ENCODE measurements at places on chromosomes 12 and 14.

DNA sequence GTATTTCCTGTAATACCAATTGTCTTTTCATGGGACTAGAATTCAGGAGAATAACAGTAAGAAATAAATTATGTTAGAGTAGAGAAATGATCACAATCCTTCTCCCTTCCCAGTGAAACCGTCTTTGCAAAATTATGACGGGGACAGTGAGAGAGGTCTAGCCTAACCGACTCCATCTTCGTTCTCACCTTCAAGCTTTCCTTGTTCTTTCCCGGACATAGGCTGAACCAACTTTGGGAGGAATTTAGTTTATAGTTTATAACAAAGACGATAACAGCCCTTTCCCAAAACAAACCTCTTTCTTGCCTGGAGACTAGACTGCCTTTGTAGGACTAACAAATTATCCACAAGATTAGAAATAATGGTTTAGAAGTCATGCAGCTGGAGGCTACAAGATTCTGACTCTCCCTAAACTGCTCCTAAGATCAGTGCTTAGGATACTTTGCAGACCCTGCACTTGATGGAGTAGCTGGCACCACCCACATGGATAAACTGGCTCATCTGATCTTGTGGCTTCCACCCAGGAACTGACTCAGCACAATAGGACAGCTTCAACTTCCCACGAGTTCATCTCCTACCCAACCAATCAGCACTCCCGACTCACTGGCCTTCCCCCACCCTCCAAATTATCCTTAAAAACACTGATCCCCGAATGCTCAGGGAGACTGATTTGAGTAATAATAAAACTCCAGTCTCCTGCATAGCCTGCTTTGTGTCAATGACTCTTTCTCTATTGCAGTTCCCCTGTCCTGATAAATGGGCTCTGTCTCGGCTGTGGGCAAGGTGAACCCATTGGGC, 521.2 kb upstream of the TBX3 start:
- no peak for DNase-seq

DNA sequence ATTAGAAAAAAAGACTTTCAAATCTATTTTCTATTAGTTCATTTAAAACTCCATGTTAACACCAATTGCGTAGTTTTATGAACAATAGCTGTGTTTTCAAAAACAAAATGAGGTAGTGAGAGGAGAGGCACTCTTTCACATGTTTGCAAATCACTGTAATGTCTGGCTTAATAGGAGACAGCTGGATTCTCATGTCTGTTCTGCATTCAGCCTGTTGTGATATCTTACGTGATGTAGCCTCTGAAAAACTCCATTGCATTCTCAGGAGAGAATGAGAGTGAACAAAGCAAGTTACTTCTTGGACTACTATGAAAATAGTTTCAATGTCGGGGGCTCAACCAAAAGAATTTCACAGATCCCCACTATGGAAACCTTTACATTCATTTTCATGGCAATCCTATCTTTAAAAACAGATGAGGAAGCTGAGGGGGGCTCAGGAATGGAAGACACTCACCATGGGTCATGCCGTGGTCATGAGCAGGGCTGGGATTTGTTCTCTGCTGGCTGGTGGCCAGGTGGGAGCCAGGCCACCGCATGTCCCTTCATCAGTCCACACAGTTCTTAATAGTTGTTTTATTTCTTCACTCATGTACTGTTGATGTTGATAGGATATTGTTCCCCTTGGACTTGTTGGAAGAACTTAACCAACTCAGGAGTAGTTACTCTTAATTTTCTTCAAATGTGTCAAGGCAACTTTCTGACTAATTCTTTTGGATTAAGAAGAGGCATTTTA, 346.2 kb upstream of the FAR2 start:
- no peak for DNase-seq

DNA sequence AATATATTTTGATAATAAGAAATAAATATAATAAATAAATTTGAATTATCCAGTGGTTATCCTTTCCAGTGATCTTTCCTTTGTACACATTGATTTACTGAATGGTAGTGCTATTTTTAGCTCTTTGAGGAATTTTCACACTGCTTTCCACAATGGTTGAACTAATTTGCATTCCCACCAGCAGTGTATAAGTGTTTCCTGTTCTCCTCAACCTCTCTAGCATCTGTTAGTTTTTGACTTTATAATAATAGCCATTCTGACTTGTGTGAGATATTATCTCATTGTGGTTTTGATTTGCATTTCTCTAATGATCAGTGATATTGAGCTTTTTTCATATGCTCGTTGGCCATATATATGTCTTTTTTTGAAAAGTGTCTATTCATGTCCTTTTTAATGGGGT, 333.7 kb downstream of the RAD51B start:
- DNase-seq = no peak

DNA sequence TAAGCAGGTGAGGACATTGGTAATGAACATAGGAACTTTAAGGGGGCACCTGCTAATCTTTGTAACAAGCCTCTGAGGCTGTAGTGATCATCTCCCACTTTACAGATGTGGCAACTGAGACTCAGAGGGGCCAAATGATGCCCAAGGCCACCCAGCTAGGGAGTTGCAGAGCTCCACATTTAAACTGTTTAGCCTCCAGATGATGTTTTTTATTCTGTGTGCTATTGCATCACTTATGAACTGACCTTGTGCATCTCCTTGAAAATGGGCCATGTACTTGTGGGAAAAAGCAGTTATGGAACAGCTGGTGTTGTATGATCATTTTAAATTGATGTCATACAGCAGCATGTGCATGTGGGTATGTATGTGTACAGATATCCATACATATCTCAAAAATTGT, 41.4 kb downstream of the TPCN1 start:
- no peak for DNase-seq

DNA sequence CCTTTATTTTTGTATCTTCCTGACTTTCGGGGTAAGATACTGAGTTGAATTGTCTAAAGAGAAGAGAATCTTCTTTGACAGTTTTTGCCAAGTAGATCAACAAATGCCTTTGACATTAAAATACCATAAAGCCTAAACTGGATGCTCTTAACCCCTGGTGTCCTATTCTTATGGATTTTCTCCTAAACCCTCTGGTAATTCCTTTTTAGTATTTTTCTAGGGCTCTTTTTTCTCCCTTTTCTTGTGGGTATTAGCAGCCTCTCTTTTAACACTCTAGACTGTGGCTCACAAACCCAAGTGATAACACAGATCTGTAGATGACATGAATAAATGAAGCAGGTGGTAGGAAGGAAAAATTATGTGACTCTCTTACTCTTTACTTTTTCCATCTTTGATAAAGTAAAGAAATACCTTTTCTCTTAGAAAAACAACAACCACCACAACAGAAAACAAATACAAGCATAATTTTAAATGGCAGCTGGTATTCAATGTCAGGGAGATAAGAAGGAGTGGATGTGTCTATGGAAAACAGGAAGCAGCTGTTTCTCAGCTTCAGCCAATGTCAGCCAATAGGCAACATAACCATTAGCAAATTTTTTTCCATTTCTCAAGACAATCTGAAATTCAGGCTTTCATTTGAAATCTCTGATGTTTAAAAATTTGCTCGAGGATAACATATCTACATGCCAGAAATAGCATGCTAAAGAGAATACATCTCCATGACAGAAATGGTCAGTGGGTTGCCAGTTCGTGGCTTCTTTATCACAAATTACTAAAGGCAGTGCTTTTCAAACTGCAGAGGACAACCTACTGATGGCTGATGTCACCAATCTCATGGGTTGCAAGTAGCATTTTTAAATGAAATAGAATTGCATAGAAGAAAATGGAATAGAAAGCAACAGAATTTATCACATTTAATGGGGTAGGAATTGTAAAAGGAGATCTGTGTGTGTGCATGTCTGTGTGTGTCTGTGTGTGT, 123.1 kb upstream of the KRR1 start:
- DNase-seq = no peak

GRCh38 chr12:39239490-39240486, 203.1 kb downstream of the KIF21A start:
- DNase-seq = no peak

DNA sequence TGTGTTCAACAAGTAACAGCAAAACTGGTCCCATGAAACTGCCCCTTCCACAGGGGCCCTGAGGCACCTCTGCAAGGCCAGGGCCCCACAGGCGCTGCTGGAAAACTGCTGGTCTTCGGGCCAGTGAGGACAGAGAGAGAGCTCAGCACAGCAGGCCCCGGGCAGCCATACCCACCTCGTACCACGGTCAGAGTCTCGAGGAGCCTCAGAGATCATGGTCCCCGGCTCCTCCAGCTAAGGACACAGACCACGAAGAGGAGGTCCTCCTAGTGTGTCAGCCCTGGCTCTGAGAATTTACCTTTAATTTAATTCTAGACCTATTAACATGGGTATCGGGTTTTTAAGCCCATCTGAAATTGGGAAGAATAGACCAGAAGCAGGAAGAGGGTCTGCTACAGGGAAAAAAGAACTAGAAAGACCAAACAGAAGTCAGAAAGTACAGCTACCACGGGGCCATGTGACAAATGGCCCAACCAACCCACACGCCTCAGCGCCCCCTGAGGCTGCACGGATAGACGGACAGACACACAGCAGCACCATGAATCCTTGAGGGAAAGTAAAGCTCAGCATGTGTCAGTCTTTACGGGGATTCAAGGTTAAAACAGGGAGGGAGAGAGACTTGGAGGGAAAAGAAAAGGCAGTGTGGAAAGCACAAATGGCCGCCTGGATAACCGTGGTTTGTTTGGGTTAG, 22.9 kb downstream of the ANKRD9 start:
- DNase-seq = no peak

- DNase-seq = no peak
These were observed 13.6 kb upstream of the MDM1 start for GRCh38 chr12:68345763-68346162.

DNA sequence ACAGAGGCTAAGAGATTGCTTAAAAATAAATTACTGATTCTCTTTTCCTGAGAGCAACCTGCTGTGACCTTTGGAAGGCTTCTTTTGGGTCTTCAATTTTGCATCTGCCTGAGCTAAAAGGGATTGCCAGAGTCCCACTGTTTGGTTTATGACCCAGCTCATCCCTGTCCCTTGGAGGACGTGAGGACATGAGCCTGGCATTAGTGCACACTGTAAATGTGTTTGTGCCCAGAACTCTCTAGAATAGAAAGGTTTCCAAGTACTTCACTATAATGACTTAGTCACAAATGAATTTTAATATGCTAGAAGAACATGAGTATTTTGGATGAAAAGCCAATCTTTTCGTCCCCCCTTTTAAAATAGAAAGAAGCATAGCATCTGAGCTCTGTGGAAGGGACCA, 47.1 kb upstream of the CDKN3 start:
- DNase-seq = no peak

GRCh38 chr12:6416596-6416995, 28.2 kb upstream of the CD27 start:
- no peak for DNase-seq

GRCh38 chr14:68513137-68513536, 279.7 kb downstream of the ZFP36L1 start:
- no peak for DNase-seq

DNA sequence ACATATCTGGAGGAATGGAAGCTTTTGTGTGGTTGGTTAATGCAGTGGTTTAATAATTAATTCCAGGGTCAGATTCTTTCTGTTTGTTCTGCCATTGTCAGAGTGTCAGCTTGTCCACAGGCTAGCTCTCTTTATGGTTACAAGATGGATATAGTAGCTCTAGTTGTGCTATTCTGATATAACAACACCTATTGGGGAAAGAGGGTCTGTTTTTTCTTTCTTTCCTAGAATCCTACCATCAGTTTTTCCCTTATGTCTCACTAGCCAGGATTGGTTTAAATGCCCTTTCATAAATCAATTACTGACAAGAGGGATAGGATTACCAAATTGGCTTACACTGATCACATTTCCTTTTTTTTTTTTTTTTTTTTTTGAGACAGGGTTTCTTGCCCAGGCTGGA, 27.8 kb downstream of the CNOT2 start:
- no peak for DNase-seq

DNA sequence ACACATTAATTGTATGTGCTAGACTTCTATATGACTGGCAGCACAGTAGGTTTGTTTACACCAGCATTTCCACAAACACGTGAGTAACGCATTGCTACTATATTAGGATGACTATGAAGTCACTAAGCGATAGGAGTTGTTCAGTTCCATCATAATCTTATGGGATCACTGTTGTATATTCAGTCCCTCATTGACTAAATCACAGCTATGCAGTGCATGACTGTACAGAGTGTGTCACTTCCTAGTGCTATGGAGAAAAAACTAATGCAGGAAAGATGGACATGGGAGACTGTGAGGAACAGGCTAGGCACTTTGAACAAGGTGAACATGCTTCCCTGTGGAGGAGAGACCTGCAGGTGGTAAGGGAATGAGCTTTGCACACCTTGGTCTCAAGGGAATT, 259.8 kb downstream of the NUAK1 start:
- DNase-seq = no peak

DNA sequence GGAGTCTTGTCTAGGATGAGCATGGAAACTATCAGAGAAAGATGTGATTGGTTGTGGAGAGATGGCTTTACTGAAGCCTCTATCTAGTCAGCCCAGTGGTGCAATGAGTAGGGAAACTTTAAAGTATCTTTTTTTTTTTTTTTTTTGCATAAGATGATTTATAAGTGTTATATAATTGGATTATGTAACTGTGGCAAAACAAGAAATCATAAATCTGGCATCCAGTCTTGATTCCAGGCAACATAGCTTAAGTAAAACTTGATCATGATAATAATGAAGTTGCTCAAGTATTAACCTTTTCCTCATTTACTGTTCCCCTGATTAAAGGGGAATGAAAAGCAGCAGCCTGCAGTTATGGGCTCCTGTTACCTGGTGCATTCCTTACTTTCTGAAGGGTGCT, 538.0 kb upstream of the ATP2B1 start:
- no peak for DNase-seq

DNA sequence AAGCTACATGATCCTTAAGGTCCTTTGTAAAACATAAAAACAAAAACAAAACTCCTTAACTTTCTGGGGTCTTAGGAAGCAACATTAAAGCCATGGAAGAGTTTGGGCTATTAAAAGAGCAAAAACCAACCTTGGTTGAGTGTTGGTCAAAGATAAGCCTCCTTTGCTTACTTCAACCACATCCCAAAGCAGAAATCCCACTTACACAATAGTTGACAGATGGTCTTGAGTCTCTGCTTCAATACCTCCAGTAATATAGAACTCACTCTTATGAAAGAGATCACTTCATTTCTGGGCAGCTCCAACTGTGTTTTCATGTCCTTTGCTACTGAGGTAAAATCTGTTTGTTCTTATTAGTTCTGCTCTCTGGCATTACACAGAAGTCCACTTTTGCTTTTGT, 125.8 kb downstream of the SLC38A4 start:
- no peak for DNase-seq

DNA sequence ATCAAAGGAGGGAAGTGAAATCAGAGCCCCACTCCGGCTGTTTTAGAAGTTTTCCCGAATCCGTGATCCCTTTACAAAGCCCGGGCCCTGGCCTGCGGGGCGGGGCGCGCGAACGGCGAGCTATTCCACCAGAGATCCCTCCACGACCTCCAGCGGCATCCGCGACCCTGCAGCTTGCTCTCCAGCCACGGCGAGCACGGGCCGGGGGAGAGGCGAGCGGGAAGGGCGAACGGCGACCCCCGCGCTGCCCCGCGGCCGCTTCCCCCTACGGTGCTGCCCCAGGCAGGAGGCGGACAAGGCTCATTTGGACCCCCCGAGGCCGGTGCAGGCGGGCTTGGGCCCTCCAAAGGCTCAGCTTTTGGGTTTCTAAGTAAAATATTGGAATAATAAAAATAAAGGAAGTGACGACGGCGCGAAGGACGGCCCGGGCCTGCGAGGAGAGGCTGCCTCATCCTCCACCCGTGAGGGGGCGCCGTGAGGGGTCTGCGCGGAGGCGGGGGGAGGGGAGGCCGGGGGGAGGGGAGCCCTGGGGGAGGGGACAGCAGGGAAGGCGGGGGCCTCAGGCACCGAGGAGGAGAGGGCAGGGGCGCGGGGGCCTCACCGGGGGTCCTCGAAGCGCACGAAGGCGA, 613 bp downstream of the SRSF9 start:
- DNase-seq = no peak

- no peak for DNase-seq
These were observed 1320.5 kb upstream of the SEL1L start for GRCh38 chr14:82854131-82854530.

All from stimulated activated CD8-positive, alpha-beta memory T cell treated with anti-CD3 and anti-CD28 coated beads, Interleukin-7, amount 100 ng/mL, for 48 hours (primary cell).